Activated T-helper 1 cell treated with anti-CD3 and anti-CD28 coated beads, Interleukin-12 subunit alpha, Interleukin-12 subunit beta, Interleukin-2, Interleukin-4 antibody, amounts not matched to agents 30 ng/mL and 10 ng/mL and 1 ng/mL, durations not matched to agents 14 hours and 24 hours and 36 hours (primary cell): ENCODE measurements at places on chromosomes 7 and 10. TPM values are rescaled to one million over a fixed set of nuclear protein-coding genes. Genes with fewer than 3 reads are reported as not detected.

OIT3 gene
- not detected in 2 replicates for total RNA-seq

DNA sequence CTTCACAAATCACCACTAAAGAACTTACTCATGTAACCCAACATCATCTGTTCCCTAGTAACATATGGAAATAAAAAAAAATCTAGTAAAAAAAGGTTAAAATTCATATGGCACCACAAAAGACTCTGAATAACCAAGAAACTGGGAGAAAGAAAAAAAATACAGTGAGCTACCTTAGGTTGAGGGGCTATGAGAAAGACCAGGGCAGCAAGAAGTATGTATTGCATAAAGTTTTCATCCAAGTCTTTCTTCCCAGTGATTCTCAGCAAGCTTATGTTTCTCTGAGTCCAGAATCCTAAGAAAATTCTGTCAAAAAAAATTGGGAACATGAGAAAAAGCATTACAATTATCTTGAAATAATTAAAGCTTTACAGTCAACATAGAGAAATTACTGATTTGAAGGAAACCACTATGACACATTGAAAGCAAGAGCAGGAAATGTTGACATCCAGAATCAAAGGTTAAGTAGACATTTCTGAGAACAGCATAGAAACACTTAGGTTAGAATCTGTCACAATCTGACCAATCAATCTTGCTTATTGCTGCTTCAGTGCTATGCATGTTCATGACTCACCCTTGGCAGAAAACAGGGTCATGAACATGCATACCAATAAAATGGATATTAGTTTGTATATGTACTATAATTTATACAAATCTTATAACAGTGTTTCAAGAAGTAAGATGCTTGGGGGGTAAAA is 494.0 kb upstream of the POT1 start:
- H3K4me1 ChIP-seq: peaks cover 31% of the 10 kb centered on the region
- H3K4me3 ChIP-seq: no peak overlapping the region
- peaks cover 3% of the 10 kb centered on the region for H3K36me3 ChIP-seq
- H3K27me3 ChIP-seq: no peaks in the 10 kb centered on the region

- H3K4me3 ChIP-seq: no peak overlapping the region
- no peak overlapping the region for H3K27ac ChIP-seq
- H3K4me1 ChIP-seq: peaks cover 9% of the 10 kb centered on the region
Measured at GRCh38 chr7:135801045-135801693, 52.6 kb upstream of the FAM180A start.

MYPN gene
- not detected in 2 replicates for total RNA-seq

GRCh38 chr7:55094092-55094690 is 75.4 kb downstream of the EGFR start:
- no peak overlapping the region for H3K27ac ChIP-seq
- no peak for DNase-seq
- no peaks in the 10 kb centered on the region for H3K36me3 ChIP-seq
- H3K4me3 ChIP-seq: no peak overlapping the region
